ENCODE measurements at places on chromosomes 16 and 17.

GRCh38 chr17:45246861-45247428 is 14.9 kb downstream of the SPATA32 start:
- DNase-seq, result peak; percentile 64

- no peak for DNase-seq
Measured at GRCh38 chr17:74351552-74352210, 10.0 kb downstream of the BTBD17 start.

GRCh38 chr16:27377666-27378485 is 24.1 kb upstream of the IL21R start:
- DNase-seq, result no peak

DNA sequence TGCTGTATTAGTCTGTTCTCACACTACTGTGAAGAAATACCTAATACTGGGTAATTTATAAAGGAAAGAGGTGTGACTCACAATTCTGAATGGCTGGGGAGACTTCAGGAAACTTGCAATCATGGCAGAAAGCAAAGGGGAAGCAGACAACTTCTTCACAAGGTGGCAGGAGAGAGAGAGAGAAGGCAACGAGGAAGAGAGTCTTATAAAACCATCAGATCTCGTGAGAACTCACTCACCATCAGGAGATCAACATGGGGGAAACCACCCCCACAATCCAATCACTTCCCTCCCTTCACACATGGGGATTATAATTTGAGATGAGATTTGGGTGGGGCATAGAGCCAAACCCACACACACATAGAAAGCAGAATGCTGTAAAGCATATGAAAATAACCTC is 896.2 kb downstream of the CDH11 start:
- no peak for DNase-seq

- no peak for DNase-seq
Measured at GRCh38 chr17:1592751-1593629, 30.4 kb upstream of the PITPNA start.

DNA sequence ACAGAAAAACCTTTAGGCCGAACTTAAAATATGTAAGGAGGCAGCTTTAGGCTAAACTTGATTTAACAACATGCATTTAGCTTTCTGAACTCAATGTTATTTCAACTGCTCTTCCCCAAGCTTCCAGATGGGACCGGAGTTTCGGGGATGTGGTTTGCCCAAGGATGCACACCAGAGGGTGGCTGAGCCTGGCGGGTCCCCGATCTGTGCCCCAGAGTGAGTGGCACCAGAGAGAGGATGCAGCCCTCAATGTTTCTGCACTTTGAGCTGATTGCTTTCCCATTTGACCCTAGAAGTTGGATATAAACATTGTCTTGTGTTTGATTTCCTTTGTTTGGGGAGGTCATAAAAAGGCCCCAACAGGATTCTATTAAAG is 348.0 kb upstream of the TNRC6C start:
- DNase-seq, result no peak

GRCh38 chr17:73743518-73744201 is 99.4 kb upstream of the SDK2 start:
- DNase-seq, result no peak

DNA sequence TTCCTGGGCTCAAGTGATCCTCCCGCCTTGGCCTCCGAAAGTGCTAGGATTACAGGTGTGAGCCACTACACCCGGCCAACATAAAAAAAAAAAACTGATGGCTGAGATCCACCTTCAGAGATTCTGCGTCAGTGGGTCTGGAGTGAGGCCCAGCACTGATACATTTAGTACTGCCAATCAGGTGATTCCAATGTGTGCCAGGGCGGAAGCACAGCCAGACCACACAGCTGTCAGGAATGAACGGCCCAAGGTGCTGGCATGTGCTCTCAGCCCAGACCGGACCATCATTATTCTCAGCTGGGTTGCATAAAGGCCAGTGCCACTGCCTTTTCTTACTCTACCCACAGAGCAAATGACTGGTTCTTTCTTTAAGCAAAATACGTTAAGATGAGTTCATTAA is 1.2 kb upstream of the BCO1 start:
- DNase-seq, result no peak

GRCh38 chr17:60103957-60104356 is 25.2 kb upstream of the HEATR6 start:
- DNase-seq, result no peak

- DNase-seq, result no peak
Measured at GRCh38 chr17:82338858-82339633, 5.5 kb upstream of the SECTM1 start.

GRCh38 chr17:75619506-75620431 is 13.5 kb upstream of the SMIM5 start:
- peak; percentile 20 for DNase-seq

- no peak for DNase-seq
Measured at GRCh38 chr17:55668312-55668920, 54.2 kb downstream of the TMEM100 start.

DNA sequence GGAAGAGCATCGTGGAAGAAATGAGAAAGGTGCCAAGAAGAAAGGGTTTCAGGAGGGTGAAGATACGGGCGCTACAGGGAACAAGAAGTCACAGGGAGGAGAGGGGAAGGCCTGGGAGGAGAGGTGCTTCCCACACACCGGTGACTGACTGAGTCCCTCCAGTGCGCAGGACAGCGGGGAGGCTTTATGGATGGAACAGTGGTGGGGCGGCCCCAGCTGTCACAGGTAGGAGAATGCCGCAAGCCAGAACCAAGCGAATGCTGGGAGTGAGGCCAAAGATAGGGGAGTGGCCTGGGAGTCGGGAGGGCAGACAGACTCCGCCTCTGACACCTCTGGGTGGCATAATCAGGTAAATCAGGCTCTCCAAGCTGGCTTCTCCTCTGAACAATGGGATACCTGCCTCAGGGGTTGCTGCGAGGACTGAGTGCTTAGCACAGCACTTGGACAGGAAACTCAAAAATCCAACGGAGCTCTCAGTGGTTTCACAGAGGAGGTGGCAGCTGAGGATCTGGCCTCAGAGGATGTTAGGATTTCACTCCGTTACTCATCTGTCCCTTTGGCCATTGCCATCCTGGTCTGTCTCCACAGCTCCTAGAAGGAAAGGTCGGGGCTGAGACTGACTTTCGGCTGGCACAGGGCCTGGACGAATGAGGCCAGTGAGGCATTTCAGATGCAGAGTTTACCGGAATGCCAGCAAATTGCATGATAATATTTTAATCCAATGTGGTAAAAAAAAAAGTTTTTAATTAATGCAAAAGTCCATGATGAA is 717 bp upstream of the CNP start:
- peak; percentile 98 for DNase-seq

DNA sequence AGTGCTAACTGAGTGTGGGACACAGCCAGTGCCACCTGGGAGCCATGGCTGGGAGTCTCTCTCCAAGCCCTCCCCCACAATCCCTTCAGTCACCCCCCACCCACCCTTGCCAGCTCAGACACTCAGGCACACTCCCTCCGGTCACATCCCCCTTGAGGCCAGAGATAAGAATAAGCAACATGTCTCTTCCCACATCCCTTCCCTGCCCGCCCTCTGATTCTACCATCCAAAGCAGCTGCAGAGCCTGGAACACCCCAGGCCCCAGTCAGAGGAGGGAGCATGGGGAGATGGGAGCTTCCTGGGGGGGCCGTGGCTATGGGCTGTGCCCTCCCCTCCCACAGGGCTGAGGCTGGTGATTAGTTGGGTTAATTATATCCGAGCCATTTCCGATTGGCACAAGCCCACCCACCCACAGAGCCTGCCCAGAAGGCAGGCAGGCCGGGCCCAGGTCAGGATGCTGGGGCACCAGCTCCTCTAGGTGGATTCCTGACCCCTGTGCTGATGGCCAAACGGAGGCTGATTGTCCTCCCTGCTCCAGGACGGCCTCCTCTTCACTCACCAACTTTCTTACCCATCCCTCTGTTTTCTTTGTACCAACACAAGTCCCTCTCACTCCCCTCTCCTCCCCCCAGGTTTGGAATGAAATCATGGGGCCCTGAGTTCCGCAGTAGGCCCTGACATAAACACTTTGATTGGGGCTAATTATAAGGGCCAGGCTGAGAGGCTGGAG is 28.6 kb upstream of the MEIOC start:
- peak; percentile 74 for DNase-seq

GRCh38 chr16:10661737-10662136 is 33.0 kb downstream of the TEKT5 start:
- DNase-seq, result no peak

GRCh38 chr17:67390646-67391361 is 13.7 kb downstream of the PITPNC1 start:
- peak; percentile 49 for DNase-seq

GRCh38 chr17:79400989-79401703 is 209.7 kb downstream of the RBFOX3 start:
- peak; percentile 33 for DNase-seq

DNA sequence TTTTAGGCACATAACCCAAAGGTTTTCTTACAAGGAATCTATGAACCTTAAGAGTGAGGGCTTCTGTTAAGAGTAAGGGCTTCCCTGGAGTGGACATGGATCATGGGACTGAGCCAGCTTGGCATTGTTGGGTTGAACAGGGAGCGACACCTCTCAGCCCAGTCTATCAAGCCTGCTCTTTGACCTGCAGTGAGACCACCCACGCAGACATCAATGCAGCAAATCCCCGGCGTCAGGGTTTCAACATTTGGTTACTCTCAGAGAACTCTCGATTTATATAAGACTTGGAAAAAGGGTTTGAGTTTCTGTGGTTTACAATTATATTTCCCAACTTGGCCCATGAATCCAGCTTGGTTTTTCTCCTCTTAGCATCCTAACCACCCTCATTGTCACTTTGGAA is 299.9 kb downstream of the WWOX start:
- DNase-seq, result no peak

GRCh38 chr17:75457047-75457654 is 716 bp downstream of the TMEM94 start:
- DNase-seq, result peak; percentile 77

DNA sequence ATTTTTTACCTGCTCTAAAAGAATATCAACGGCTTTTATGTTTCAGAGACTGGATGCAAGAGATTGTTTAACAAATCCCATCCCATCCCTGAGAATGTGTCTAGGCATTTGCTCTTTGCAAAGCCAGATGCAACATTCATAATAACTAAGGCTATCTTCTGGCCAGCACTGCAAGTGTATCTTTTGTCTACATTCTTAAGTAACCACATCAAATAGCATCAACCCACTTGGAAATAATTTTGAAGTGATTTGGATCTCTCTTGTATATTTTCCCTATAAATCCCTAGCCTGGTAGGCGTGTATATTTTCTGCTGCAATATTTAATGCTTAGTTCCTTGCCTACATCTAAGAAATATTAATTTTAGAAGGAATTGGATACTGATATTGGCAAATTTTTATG is 64.3 kb downstream of the PIGL start:
- DNase-seq, result no peak

All from NCI-H2081 (cell line).